Ammon's horn (tissue), 1 donor: ENCODE measurements at places on chromosomes 7 and 10.

DNA sequence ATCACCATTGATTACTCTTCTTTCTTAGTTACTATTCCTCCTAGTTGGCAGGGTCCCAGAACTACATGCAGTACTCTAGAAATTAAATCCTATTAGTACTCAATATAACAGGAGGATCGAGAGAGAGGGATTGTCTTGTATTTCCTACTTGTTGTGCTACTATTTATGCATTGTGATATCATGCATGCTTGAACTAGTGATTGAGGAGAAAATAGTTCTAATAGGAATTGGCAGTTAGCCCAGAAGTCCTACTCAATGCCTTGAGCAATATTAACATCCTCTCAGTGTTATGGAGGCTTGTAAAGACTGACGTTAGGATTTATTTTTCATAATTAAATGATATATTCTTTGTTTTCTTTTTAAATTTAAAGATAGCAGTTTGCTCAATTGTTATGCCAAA, 67.4 kb downstream of the FOXP2 start:
- DNase-seq: no peak

GRCh38 chr10:8323428-8324054, 269.1 kb downstream of the GATA3 start:
- no peak for DNase-seq

DNA sequence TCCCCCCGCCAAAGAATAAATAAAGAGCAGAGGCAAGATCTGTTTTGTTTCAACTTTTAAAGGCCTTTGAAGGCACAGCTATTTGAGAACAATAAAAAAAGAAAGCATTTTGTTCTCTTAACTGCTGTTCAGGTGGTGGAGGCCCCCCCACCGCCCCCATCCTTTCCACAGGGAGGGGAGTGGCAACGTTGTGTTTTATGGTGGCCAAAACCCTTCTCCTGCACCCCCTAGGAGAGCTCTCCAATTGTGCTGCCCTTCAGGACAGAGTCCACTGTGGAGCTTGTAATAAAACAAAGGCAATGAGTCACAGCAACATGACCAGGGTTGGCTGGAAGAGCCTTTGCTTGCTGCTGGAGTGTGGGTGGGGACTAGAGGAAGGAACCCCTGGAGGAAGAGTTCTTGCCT, 987.9 kb downstream of the KCNMA1 start:
- DNase-seq: no peak

DNA sequence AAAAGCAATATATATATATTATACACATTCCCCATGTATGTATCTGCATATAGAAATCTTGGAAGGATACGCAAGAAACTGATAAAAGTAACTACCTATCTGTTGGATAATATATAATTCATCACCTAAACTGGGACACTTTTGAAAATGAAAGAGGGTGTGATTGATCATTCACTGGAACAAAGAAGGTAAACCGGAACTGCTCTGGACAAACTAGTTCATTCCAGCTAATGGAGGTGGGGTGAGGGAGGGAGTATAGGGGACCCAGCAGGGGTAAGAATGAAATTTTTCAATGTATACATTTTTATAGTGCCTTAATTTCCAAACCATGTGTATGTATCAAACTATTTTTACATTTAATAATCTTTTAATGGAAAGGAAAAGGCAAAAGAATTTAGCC, 25.6 kb downstream of the SORBS1 start:
- no peak for DNase-seq

GRCh38 chr10:80520661-80521470, 16.8 kb upstream of the SH2D4B start:
- no peak for DNase-seq

DNA sequence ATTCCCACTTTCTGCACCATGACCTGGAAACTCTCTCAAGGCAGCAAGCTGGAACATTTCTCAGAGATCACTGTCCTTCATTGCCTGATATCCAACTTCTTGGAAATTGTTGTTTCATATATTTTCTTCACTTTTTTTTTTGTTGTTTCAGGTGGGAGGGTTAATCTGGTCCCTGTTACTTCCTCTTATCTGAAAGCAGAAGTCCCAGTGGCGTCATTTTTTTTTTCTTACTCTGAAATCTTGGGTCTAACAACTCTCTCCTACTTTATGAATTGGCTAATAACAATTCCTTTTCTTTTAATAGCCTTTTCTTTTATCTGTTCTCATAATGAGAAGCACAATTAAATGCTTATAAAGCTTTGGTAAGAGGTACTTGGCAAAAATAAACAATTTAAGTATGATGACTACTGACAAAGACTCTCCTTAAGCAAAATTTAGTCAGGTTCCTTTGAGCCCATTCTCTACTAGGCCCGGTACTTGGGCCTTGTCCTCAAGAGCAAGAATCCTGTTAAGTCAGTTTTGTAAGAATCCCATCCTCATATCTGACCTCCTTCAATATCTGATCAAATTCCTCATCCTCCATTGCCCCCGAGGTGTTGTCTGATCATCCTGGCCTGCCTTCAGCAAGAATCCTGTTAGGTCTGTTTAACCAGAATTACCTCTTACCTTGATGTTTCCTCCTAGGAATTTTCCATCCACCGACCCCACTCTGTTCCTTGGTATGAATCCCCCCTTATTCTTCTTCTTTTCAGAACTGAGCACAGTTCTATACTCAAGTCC, 11.5 kb upstream of the CC2D2B start:
- no peak for DNase-seq

DNA sequence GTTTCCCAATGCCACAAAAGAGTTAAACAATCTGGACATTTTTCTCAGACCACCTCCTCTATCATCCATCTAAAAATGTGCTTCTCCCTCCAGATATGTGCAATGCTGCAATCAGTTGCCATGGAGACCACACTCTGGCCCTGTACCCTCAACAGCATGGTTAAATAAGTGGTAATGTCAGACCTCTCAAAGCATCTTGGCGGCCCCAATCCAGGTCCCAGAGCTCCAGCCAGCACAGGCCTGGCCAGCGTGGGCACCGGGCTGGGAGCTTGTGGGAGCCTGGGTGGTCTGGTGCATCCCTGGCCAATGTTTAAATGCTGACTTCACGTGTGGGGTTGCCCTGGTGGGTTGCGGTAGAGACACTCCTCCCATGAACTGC, 362.9 kb upstream of the ZNF32 start:
- DNase-seq: peak; percentile 24

GRCh38 chr7:84735677-84736076, 451.2 kb downstream of the SEMA3D start:
- no peak for DNase-seq

DNA sequence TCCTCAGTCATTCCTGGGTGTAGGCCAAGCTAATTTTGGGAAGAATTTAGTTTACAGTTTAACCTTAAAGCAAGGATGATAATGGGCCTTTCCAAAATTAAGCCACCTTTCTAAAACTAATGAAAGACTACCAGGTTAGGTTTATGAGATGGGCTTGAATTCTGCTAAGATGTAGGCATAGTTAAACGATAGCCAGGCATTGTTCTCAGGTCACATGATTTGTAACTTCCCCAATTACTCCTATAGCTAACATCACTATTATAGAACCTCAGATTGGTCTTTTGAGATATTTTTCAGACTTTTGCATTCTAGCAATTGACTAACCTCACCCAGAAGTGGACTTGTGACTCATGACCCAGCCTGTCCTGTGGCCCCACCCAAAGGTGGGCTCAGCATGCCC, 7.0 kb upstream of the NUB1 start:
- no peak for DNase-seq

DNA sequence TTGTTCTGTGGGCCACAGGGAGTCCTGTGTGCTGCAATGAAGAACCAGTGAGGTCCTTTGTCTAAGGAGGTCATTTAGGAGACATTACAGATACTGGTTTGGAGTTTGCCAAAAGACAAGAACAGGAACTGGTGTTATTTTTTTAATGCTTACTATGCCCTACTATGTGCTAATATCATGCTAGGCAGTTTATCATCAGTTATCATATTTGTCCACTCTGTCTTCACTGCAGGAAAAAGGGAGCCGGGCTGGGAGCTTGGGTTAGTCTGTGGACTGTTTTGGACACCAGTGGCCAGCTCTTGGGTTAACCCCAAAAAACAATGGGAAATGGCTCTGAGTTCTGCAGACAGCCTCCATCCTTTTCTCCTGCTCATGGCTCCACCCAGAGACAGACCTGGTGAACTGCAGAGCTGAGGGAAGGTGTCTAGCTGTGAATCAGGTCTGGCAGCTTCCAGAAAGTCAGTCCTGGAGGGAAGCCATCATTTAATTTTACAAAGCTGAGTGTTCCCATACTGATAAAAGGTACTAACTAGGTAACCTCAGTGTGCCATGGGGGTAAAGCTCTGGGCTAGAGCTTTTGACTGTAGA, 101.2 kb upstream of the ZNF746 start:
- DNase-seq: peak; percentile 26

DNA sequence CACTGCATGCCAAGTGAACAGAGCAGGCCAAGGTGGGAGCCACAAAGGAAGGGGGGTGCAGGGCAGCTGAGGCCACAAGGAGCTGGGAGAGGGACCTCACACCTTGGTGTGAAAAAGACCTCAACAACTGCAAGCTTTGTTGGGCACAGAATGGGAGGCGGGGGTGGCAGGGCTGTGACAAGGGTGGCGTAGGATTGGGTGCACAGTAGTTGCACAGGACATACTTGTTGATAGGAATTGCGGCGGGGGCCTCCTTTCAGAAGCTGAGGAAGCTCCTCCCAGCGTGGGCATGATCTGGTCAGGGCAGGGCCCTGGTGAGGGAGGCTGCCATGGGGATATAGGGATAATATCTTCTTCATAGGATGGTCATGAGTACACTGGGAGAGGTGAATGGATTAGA, 25.8 kb downstream of the POLL start:
- no peak for DNase-seq

DNA sequence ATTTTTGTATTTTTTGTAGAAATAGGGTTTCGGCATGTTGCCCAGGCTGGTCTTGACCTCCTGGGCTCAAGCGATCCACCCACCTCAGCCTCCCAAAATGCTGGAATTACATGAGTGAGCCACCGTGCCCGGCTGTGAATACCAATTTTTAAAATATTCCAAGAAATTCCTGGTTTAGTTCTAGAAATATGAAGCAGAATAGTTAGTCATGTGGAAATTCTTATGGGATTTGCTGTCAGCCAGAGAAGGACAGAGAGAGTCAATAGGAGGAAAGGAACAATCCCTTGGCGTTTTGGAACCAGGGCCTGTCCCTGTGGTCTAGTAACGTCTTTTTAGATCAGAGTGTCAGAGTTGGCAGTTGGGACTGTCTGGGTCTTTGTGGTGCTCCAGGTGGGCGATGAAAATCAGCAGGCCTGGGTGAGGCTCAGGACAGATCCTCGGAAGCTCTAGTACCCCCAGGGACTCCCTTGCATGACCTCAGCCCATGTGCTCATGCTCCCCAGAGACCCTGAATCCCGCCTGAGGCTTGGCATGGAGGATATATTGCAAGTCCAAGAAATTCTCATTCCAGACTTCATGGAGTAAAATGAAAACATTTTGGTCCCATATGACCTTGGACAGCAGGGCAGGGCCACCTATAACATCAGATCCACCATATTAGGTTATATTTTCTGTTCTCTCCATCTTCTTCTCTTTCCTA, 7.8 kb downstream of the NODAL start:
- DNase-seq: no peak

- no peak for DNase-seq
These were observed 30.4 kb downstream of the DDC start for GRCh38 chr7:50534690-50535290.

- DNase-seq: peak; percentile 32
These were observed 59.5 kb downstream of the TMEM130 start for GRCh38 chr7:98810153-98810802.

- peak; percentile 33 for DNase-seq
These were observed 4.3 kb downstream of the TMEM273 start for GRCh38 chr10:49183596-49184542.

GRCh38 chr7:81725003-81725811, 44.6 kb downstream of the HGF start:
- no peak for DNase-seq

GRCh38 chr10:132912225-132912712, 30.1 kb downstream of the CFAP46 start:
- DNase-seq: no peak

- DNase-seq: no peak
These were observed 390.0 kb downstream of the ARL4A start for GRCh38 chr7:13077466-13077865.

- no peak for DNase-seq
These were observed 25.4 kb downstream of the RPP38 start for GRCh38 chr10:15122477-15123030.

GRCh38 chr10:63653747-63654146, 132.5 kb downstream of the REEP3 start:
- no peak for DNase-seq

DNA sequence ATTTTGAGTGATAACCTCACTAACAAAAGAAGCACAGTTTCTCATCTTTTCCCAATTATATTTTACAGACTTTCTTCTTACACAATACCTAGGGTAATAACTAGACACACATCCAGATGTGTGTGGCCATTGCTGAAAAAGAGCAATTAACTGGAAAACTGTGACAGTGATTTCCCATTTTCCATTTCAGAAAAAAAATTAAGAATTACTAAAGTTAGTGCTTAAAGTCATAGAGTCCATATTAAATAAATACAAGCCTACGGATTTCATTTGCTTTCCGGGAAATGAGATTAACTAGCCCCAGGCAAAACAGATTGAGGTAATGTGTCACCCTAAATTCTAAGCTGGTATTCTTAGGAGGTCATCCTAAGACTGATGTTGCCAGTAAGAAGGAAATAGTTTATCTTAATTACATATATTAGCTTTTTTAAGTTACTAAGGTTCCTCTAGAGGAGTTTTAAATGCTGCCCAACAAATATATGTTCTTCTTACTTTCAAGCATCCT, 10.2 kb upstream of the MACC1 start:
- no peak for DNase-seq

- DNase-seq: no peak
These were observed 22.2 kb downstream of the CDNF start for GRCh38 chr10:14815681-14816080.

DNA sequence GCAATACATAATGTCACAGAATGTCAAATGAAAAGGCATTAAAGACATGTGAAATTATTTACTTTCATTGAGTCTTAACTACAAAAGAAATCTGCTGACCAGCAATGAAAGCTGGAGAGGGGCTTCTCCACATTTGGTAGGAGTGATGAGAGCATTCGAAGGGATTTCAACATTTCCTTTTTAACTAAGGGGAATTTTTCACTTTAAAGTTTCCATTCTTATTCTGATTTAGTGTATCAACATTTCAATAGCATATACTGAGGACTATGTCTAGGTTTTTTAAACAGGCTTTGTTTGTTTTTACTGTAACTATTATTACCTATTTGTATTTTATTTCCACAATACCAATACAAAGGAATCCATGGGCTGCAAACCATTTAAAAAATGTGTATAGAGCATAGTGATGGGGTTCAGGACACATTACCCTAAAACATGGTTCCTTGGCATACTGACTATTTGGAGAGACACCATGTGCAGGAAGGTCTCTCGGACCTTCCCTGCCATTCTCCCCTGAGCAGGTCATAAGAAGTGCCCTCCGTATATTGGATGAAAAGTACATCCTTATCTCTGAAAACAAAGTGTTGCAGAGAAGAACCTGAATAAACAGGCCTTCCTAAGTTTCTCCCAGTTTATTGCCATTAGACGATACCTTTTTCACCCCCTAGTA, 278.7 kb downstream of the DOCK4 start:
- no peak for DNase-seq
